ENCODE measurements at places on chromosomes 1 and 21.

DNA sequence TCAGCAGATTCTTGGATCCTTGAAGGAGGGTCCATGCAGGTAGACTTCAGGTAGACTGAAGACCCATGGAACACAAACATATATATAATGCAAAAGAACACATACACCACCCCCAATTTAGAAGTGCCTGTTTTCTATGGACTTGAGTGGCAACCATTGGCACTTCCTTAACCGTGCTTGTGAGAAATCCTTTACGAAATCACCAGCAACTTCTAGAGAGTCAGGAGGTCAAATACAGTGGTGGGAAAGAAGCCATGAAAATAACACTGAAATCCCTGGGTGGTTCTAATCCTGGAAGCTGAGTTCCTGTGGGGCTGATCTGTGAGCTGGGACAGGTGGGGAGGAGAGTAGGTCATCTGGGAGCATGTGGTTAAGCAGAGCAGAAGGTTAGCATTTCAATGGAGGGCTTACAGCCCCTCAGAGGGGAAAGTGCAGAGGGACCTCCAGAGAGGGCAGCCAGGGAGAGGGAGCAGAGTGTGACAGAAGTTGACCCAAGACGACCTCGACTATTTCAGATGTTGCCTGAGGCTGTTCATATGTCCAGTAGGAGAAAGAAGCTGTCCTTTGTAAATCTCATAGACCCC lies 13.0 kb upstream of the IL10 start:
- no peak for DNase-seq

- no peak for DNase-seq
Measured at GRCh38 chr1:183505454-183506089, 33.3 kb downstream of the SMG7 start.

GRCh38 chr21:36461277-36461917 lies 18.5 kb downstream of the CLDN14 start:
- DNase-seq = no peak

DNA sequence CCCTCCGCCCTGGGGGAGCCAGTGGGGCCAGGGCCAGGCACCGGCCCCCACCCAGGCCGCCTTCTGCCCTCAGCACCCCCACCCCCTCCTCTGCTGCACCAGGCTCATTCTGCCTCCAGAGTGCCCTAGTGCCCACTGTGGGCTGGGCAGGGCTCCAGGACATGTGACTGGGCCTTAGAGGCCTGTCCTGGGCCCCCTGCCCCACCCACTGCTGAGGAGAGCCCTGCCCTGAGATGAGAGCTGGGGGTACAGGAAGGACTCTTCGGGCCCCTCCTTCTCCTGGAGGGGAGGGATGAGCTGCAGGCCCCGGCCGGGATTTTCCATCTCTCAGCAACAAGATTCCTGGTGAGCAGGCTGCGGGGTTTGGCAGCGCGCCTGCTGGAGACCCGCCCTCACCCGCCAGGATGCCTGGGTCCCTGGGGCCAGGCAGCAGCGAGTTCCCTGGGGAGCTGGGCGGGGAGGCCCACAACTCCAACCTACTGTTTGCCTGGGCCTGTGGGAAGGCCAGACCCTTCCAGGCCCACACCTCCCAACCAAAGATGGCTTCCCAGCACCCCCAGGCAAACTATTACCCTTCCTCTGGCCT lies 14.0 kb downstream of the AHDC1 start:
- DNase-seq = no peak

GRCh38 chr1:86515597-86515996 lies 31.3 kb upstream of the CLCA4 start:
- DNase-seq = no peak

GRCh38 chr1:176904057-176904751 lies 260.3 kb downstream of the ASTN1 start:
- no peak for DNase-seq

GRCh38 chr1:114719424-114719787 lies 2.8 kb upstream of the NRAS start:
- DNase-seq = no peak

DNA sequence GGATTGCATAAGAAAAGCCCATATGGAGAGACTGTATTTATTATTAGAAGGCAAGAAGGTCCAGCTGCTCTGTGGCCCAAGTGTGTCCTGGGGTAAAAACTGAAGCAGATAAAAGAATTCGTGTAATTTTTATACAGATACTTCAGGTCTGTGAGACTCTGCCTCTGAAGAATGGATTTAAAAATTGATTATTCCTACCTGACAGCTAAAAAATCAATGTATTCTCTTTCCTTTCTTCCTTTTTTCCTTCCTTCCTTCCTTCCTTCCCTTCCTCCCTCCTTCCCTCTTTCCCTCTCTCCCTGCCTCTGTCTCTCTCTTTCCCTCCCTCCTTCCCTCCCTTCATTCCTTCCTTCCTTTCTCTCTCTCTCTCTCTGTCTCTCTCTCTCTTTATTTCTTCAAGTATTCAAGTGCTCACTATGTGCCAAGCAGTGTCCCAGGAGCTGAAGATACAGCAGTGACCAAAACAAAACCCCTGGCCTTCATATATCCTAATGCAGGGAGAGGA lies 11.3 kb upstream of the MGST3 start:
- DNase-seq = no peak

- no peak for DNase-seq
Measured at GRCh38 chr1:29392486-29393450, 156.4 kb downstream of the PTPRU start.

GRCh38 chr1:62391369-62391971 lies 45.4 kb upstream of the USP1 start:
- DNase-seq = no peak

DNA sequence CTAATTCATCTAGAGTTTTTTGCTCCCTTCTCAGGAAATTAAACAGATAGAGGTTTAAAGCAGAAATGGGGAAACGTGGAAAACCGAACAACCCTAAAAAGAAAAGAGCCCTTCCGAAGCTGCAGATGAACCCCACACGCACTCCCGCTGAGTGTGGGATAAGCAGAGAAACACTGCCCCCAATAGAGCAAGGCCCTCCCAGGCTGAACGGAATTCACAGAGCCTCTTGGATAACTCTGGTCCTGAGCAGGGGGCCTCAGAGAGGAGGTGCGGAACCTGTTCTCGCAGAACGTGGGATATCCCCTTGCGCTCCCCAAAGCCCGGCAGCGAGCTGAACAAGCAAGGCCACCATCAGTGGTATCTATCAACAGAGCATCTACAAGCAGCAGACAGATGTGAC lies 44.9 kb downstream of the SSBP3 start:
- no peak for DNase-seq
